ENCODE measurements at places on chromosomes 12 and 14.

- DNase-seq = no peak
These were observed 448.0 kb upstream of the CCDC196 start for GRCh38 chr14:66038212-66038611.

DNA sequence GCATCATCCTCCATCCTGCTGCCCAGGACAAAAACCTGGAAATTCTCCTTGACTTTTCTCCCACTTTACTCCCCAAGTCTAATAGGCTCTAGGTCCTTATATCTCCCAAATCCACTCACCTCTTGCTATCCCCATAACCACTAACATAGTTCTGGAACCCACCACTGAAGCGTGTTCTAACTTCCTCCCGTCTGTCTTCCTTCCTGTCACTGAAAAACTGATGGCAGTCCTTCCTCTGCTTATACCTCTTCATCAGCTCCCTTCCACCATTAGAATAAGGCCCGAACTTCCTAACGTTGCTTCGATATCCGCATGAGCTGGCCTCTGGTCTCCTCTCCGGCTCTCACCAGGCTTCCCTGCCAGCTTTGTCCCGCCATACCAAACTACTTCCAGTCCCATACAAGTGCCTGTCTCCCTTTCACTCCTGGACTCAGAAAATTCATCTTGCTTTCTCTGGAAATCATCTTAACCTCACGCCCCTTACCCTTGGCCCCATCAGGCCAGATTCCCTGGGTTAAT, 63.0 kb upstream of the BCL2L14 start:
- no peak for DNase-seq

- no peak for DNase-seq
These were observed 15.7 kb downstream of the SMCO2 start for GRCh38 chr12:27462151-27462694.

DNA sequence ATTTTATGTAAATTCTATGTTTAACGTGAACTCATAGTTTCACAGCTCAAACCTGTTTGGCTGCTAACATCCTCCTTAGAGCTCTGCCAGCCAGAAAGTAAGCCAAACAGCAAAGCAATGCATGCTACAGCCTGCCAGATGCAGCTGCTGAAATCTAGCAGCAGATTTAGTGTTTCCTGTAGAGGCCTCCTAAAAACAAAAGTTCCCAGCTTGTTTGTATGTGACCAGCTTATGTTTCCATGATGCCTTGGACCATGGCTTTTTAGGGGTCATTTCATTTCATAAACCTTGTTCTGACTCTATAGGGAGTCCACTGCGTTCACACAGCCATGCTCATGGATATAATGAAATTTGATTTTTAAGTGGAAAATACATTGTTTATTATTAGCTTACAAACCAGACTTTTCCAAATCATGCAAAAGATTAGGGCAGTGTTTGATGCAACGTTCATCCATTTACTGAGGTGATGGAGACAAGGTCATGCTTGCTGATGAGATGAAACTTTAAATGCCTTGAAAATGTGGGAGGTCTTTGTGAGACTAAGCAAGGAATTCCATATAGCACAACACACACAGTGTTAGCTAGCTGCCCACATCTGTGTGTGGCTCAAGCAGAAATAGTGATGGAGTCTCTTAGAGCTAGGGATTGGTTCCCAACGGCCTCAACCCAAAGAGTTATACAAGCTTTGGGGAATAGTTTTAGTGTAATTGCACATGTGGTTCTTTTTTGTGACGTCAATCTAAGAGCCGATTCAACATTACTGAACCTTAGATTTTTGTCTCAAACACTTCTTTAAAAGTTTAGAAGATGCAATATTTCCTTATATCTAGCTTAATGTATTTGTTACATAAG, 157.5 kb upstream of the LRIG3 start:
- DNase-seq = no peak

- no peak for DNase-seq
These were observed 388.1 kb downstream of the ZFP36L1 start for GRCh38 chr14:68404652-68405183.

DNA sequence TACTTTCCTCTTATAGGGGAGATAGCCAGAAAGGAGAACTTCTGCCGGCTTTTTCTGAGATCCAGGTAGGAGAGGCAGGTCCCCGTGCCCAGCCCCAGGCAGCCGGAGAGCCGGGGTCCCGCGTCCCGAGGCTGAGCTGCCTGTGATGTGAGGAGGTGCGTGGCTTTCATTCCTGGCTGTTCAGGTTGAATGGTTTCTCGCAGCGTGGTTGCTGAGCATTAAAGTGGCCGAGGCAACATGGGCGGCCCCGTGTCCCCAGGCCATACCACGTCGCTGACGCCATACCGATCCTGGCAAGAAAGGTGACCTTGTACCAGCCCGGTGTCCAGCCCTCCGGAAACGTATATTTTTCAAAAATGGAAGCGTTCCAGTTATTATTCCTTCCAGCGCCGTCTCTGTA, 116.7 kb upstream of the MYL2 start:
- no peak for DNase-seq

GRCh38 chr12:64178122-64178521, 44.0 kb downstream of the KICS2 start:
- DNase-seq = no peak

- DNase-seq = no peak
These were observed 3.5 kb downstream of the TAC3 start for GRCh38 chr12:57012600-57013465.

- DNase-seq = no peak
These were observed 1212.5 kb downstream of the GALC start for GRCh38 chr14:86780461-86780860.

DNA sequence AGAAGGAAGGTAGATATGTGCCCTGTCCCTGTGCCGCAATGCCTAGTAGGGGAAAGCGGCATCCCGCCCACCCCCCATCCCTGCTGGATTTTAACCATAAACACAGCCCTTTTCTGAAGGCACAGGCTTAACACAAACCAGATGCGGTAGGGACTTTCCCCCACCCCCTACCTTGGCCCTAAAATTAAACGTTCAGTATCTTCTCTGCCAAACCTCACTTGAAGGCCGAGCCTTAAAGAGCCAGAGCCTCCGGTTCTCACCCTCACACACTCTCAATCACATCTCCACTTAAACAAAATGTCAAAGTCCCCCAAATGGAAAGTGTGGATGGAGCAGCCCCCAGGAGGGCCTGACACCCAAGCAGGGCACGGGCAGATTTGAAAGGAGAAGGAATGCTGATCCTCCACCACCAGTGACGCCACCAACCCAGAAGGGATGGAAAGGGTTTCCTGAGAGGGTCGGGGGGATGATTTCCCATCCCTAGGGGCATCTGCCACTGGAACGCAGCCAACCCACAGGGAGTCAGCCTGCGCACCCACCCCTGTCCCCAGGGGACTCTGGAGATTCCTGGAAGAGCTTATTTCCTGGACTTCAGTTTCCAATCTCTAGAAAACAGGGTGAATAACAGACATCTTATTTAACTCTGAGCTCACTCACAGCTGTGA, 26.4 kb downstream of the ACTN1 start:
- no peak for DNase-seq

DNA sequence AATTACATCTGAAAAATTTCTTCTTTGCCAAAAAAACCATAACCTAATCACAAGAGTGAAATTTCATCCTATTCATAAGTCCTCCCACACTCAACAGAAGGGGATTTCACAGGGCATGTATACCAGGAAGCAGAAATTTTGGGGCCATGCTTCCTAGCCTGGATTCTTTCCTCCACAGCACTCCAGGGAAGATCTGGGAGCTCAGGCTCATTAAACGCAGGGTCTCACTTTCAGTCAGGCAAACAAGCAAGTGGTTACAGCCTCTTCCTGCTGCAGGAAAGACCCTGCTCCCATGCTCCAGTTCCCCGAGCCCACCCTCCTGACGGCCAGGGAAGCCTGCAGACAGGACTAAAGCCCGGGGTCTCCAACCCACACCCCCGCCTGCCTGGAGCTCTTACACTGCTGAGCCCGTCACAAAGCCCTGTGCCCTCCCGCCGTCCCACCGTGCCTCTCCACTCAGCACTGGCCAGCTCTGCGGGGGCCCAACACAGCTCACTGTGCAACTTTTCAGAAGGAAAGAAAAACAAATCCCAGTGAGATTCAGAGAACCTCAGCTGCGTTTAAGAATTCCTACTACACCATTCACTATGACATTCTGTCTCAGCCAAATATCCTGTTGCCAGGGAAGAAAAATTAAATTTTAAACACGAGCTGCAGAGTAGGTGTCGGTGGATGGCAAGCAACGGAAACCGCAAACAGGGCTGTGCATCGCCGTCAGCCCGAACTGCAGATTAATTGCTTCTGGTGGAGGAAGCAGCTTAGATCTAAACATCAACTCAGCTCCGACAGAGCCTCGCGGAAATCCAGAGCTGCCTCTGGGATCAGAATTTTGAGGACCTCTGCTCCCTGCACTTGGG, 106.7 kb upstream of the SFSWAP start:
- peak; percentile 17 for DNase-seq

GRCh38 chr12:112740387-112740934, 51.1 kb upstream of the RPH3A start:
- DNase-seq = no peak

DNA sequence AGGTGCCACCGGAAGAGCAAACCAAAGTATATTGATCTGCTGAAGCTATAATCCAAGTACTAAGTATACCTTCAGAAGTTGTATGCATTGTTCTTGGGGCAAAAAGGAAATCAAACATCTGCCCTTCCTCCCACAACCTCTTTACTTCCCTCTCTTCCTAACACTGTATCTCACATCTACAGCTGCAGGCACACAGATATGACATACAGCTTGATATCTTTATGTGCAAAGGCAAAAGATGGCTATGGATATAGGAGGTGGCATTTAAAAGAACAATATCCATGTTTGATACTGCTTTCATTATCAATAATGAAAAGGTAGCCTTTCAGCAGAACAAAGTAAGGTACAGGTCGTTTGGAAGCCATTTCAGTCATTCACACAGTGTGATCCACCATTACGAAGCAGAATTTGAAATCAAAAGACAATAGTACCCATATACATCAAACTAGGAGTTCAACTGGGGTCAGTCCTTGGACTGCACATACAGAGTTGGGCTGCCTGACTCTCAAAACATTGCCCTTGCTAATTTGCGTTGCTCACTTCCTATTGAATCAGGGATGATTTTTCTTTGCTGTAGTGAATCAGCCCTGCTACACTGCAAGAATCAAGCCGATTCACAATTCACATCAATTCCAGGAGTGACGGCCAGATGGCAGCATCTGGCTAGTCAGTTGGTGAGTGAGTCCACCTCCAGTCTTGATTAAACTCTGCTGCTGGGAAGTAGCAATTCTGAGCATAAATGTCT, 8.9 kb downstream of the ANG start:
- peak; percentile 52 for DNase-seq

GRCh38 chr12:116759783-116760621, 21.9 kb downstream of the RNFT2 start:
- DNase-seq = peak; percentile 20

- no peak for DNase-seq
These were observed 912.4 kb downstream of the VRK1 start for GRCh38 chr14:97709552-97709951.

DNA sequence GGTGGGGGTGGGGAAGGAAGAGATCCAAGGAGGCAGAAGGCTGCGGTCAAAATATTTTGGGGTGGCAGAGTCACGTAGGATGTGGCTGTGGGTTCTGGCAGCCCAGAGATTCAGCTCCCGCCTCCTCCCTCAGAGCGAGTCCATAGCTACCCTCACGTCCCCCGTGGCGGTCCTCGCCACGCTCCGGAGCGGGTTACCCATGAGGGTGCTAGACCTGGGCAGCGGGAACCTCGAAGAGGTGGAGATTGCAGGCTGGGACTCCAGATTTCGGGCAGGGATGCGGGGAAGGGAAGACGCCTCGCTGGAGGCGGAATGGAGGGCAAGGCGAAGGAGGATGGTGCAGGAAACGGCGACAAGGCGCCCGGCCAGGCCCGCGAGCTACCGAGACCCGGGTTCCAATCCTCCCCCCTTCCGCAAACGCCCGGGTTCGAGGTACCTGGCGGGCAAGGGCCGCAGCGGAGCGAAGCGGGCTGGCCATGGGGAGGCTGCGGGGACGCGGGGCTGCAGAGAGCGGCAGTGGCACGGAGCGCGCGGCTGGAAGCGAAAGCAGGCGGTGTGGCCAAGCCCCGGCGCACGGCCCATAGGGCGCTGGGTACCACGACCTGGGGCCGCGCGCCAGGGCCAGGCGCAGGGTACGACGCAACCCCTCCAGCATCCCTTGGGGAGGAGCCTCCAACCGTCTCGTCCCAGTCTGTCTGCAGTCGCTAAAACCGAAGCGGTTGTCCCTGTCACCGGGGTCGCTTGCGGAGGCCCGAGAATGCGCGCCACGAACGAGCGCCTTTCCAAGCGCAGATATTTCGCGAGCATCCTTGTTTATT, 46.2 kb downstream of the BCAT1 start:
- DNase-seq = no peak

GRCh38 chr14:89564286-89564957, 147.4 kb upstream of the FOXN3 start:
- DNase-seq = no peak

DNA sequence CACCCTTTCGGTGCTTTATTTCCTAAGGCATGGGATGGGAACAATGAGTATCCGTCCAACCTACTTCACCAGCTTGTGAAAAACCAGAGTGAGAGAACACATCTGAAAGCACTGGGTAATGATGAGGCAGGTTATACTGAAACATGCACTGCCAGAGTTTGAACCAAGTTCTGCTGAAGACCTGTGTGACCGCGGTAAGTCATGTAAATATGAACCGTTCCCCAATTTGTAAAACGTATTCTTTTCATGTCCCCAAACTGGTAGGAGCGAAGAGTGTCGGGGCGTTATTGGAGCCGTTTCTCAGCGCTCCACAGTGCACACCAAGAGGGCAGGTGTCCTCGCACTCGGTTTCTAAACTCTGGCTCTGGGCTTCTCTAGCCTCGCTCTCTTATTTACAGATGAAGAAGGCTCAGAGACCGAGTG, 788 bp upstream of the NGDN start:
- no peak for DNase-seq

DNA sequence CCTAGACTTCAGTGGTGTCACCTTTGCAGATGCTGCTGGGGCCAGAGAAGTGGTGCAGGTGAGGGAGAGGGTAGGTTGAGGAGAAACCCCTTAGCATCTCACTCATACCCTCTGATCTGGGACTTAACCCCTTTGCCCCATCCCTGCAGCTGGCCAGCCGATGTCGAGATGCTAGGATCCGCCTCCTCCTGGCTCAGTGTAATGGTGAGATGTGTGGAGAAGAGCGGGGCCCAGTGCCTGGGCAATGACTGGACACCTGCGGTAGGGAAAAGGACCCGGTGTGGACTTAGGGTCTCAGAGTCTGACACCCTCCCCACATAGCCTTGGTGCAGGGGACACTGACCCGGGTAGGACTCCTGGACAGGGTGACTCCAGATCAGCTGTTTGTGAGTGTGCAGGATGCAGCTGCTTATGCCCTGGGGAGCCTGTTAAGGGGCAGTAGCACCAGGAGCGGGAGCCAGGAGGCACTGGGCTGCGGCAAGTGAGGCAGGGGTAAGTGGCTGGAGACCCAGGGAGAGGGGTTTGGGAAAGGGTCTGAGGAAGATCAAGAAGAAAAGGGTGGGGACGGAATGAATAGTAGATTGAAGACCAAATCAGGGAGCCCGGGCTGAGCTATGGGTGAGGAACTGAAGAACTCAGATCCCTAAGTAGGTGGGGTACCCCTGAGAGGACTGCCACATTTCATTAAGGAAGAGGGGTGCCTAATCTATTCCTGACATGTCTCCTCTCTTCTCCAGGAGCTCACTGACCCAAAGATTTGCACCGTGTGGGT, 7.6 kb downstream of the B4GALNT1 start:
- no peak for DNase-seq

- no peak for DNase-seq
These were observed 34.3 kb upstream of the PRB4 start for GRCh38 chr12:11344500-11344899.

Measured in T follicular helper cell (primary cell).